ENCODE measurements at places on chromosomes 7 and 10. TPM values are rescaled to one million over a fixed set of nuclear protein-coding genes. Genes with fewer than 3 reads are reported as not detected.

DNA sequence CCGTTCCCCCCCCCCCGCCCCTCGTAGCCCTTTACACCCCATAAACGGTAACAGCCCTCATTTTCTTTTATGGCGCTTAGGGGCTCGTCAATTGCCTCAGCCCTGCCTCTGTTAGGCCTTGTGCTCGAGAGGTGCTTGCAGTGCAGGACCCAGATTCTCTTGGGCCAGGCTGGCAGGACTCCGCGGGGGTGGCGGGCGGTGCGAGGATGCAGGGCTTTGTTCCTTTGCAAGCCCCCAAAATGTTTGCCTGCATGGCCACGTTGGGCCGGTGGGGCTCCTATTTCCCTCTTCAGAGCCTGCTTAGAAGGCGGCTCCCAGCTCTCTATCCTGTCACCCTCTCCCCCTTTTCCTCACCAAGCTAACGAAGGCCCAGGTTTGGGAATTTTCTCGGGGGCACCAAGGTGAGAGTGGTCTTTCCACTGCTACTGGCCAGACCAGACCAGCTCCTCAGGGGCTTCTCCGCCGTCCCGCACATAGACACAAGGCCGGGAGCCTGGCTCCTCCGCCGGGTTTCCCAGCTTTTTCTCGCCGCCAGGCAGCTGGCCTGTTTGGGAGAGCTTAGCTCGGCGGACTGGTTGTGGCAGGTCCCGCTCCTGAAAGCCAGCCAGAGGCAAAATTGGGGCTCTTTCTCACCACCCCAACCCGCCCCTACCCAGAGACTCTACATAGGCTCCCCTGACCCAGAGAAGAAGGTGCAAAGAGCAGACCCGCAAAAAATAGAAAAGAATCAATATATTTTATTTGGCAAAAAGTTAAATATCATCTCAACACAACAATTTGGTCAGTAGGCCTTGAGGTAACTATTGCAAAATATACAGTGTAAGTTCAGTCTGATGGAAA is 3.4 kb downstream of the HOXA9 start:
- peak; percentile 22 for DNase-seq

Gene ANKRD1
- not detected for total RNA-seq

Gene GSAP
- 17.2 TPM for total RNA-seq

DNA sequence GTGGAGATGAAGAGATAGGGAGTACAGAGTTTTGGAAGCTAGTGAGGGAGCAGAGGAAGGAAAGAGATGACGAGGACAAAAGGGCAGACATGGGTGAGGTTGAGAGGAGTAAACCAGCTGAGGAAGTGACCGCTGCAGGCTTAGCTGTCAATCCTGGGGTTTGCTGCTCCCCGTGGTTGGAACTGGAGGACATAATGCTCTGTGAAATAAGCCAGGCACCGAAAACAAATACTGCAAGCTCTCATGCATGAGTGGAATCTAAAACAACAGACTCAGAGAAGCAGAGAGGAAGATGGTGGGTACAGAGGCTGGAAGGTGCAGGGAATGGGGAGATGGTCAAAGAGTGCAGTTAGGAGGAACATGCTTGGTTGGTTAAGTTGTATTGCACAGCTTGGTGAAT is 482.2 kb upstream of the C7orf33 start:
- no peak for DNase-seq

Gene CLEC2L
- 38.8 TPM for total RNA-seq

DNA sequence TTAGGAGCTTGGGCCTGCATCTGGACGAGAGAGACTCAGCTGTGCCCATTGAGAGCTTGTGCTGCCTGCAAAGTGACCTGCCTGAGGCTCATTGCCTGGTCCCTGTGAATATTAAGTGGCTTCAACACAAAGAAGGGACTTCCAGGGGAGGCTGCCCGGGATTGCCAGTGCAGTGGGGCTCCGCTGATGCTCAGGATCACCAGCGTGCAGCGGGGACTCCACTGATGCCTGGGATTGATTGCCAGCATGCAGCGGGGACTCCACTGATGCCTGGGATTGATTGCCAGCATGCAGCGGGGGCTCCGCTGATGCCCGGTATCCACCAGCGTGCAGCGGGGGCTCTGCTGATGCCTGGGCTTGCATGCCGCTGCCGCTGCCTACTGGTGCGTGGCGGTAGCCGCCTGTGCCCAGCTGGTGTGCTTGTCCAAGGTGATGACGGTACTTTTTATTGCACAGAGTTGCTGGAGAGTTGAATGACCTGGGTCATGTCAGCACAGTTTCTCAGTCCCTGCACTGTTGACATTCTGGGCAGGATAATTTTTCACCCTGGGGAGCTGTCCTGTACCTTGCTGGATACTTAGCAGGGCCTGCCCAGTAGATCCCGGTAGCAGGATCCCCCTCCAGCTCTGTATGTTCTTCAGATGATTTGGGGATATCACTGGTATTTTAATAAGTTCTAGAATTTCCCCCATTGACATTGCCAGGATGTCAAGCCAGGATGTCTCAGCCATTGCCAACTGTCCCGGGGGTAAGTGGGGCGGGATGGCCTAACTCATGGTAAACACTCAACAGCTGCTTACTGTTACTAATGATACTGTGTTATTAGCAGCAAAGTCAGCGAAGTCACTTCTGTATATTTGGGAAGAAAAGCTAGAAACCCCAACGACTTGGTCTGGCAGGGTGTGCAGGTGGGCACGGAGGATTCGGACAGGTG is 13.0 kb downstream of the DOCK1 start:
- DNase-seq, result no peak

GRCh38 chr7:4103352-4104091 is 578.6 kb upstream of the FOXK1 start:
- peak; percentile 21 for DNase-seq

- DNase-seq, result no peak
Measured at GRCh38 chr7:43943417-43944187, 17.4 kb downstream of the UBE2D4 start.

DNA sequence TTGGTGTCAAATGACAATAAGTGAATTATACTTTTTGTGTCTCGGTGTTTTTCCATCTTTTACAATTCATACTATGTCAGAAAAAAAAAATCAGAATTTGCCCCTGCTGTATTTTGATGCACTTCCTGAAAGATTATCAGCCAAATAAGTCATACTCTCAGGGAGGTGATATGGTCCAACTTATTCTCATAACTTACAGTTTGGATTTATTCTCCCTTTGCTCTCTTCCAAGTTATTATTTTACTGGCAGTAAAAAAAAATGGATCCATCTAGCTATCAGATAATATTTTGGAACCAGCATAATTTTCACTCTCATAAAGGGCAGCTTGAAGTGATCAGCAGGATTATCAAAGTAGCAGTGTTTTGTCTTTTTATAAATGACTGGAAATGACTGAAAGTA is 337.1 kb downstream of the BMPER start:
- DNase-seq, result no peak

GRCh38 chr7:142897691-142898090 is 12.1 kb upstream of the TRPV6 start:
- DNase-seq, result no peak

DNA sequence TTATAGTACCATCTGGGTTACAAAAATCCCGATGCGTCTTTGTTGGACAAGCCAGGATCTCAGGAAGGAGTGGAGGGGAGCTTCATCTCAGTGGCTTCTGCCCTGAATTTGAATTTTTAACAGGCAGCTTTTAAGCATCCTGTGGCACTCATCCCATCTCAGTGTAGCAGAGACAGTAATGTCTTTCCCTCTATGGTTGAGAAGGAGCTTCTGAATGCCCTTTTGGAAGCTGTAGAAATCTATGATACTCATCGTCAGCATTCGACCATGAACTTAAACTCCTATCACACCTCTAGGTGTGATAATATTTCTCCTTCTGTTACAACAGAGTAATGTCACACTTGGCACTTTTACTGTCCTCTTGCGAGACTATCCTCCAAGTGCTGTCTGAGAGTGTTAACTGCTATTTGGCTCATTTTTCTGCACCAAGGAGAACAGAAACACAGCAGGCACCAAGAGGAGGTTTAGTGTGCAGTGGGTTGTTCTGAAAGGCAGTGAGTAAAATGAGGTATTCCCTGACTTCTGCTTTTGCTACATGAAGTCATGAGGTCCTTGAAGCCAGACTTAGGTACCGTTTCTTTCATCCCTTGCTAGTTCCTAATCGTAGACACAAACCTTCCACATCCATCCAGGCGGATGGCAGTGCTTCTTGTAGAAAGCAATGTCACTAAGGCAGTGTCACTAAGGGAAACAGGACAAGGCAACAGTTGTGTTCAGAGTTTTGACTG is 177.4 kb downstream of the CELF2 start:
- no peak for DNase-seq

GRCh38 chr7:52179934-52180333 is 855.5 kb upstream of the POM121L12 start:
- no peak for DNase-seq

DNA sequence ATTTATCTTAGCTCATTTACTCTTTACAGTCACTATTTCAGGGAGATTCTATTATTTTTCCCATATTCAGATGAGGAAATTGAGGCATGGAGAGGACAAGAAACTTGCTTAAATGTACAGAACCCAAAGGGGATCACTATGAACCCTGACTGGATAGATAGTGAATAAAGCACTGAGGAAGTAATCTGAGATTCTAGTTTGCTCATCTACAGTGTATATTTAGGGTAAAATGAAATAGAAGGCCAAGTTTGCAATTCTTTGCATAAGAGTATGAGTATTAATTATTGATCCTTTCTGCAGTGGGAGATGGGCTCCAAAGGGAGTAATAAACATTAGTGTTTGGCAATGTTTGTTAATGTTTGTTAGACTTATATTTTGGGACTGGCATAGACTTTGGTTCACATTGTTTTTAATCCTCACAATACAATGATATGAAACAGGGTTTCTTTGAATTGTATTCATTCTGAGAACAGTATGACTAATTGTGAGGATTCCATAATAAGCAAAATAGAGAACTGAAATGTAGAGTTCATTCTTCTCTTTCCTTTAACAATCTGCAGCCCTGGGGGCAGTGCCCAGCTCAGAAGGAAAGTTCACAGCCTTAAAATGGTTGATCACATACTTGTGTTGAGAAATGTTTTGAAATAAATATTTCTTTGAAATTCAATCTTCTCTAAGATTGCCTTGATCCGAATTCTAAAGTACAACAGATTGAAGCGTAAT is 131.0 kb upstream of the ZNF804B start:
- no peak for DNase-seq

- no peak for DNase-seq
Measured at GRCh38 chr10:21401196-21401595, 124.3 kb downstream of the SKIDA1 start.

Gene LEP
- total RNA-seq, result not detected

Gene NME8
- total RNA-seq, result not detected

Gene NYAP1
- total RNA-seq, result 43.7 TPM

Gene CYP3A4
- not detected for total RNA-seq

DNA sequence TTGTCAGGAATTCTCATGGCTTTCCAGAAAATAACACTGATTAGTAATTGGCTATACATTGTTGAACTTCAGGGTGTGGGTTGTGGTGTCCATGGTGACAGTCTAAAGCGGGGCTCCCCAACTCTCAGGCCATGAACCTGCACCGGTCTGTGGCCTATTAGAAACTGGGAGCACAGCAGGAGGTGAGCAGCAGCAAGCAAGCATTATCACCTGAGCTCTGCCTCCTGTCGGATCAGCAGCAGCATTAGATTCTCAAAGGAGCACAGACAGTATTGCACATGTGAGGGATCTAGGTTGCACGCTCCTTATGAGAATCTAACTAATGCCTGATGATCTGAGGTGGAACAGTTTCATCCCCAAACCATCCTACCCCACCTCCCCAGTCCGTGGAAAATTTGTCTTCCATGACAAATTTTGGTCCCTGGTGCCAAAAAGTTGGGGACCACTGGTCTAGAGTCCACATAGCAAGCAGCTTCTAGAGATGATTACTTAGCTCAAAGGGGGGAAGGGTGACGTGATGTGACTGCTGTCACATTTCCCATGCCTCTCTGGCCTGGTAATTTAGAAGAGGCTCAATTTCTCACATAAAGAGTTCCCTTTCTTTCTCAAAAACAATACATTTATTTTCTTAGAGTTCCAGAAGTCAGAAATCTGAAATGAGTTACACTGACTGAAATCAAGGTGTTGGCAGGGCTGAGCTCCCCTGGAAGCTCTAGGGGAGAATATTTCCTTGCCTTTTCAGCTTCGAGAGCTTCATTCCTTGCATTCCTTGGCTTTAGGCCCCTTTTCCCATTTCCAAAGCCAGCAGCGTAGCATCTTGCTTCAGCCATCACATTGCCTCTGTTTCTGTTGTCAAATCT is 17.6 kb upstream of the FAM221A start:
- DNase-seq, result no peak

Gene RPEL1
- total RNA-seq, result not detected

Gene HMX2
- total RNA-seq, result not detected

Gene ASB10
- not detected for total RNA-seq
